ENCODE measurements at places on chromosomes 16 and 17.

- DNase-seq = no peak
Measured at GRCh38 chr17:54948380-54948779, 20.1 kb downstream of the COX11 start.

- no peak for DNase-seq
Measured at GRCh38 chr17:48541577-48542113, 3.3 kb downstream of the HOXB2 start.

DNA sequence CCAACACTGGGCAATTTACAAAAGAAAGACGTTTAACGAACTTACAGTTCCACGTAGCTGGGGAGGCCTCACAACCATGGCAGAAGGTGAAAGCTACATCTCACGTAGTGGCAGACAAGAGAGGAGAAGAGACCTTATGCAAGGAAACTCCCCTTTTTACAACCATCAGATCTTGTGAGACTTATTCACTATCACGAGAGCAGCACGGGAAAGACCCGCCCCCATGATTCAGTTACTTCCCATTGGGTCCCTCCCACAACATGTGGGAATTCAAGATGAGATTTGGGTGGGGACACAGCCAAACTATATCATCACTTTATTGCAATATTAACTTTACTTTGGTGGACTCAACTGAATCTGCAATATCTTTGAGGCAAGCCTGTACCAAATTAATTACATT is 11.9 kb upstream of the ENGASE start:
- DNase-seq = no peak

DNA sequence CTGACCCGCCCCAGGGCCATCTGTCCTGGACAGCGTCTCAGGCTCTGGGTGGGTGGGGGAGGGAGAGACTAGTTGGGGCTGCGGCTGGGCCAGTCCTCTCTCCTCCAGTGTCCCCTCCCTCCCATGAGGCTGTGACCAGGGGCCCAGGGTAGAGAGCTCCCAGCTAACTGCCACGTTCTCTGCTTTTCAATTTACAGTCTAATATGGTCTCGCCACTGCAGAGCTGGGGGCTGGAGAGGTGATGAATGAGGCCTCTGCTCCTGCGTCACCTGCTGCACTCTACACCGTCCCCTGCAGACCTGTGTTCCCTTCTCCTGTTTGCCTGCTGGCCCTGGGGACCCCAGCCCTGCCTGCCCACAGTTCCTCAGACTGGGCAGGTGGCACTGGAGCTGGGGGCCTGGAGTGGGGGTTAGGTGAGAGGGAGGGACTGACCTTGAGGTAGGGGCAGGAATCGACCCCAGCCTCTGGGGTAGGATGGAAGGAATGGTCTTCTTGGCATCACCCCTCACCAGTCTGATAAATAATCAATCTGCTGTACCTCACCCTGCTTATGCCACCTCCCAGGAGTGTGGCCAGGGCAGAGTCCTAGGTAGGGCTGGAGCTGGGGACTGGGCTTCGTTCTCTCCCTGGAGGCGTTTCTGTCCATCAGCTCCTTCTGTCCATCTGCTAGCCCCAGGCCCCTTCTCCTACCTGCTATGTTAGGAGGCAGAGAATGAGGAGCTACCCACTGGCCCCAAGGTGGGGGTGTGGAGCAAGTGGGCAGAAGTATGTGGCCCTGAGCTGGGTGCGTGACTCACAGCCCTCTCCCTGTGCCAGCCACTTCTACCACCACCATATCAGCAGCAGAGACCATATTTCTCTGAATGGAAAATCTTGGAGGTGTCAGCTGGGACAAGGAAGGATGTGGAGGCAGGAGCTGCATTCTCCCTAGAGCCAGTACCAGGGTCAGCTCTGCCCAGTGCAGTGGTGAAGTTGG is 12.9 kb downstream of the SEZ6 start:
- no peak for DNase-seq

DNA sequence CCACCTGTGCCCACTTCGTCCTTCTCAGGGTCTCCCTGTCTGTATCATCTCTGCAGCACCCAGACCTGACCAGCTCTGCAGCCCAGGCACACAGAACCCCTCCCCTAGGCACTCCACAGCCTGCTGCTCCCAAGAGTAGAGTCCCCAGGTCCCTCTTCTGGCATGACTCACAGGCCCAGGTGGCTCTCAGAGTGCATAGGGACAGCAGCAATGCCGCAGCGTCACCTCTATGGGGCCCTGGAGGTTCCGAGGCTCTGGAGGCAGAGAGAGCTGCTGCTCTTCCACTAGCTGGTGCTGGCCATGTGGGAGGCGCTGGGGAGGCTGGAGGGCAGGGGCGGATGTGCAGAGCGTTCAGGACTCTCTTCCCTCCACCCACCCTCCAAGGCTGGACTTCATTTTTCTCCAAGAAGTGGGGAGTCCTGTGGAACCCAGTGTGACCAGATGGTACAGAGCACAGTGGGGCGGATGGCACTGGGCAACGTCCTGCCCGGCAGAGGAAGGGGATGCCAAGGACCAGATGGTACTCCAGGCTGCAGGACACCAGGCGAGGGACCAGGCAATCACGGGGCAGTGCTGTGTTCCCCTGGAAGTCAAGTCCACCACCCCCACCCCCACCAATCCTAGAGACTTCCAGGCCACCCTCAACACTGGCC is 151.7 kb downstream of the RBFOX3 start:
- no peak for DNase-seq

DNA sequence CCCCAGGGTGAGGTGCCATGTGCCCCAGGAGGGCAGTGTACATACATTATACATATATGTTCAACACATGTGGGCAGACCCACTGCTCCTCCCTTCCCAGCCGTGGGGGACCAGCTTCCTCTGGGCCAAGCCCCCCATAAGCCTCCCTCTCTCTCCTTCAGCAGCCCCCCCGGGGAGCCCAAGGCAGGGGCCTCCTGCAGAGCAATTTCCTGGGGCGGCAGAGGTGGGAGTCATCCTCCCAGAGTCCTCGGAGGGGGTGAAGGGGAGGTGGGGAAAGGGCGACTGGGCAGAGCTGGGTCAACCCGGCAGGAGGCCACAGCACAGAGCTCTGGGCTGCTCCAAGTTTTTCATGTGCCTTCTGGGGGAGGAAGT is 235.1 kb downstream of the ZNF423 start:
- no peak for DNase-seq

- no peak for DNase-seq
Measured at GRCh38 chr17:15247891-15248529, 17.1 kb downstream of the PMP22 start.

DNA sequence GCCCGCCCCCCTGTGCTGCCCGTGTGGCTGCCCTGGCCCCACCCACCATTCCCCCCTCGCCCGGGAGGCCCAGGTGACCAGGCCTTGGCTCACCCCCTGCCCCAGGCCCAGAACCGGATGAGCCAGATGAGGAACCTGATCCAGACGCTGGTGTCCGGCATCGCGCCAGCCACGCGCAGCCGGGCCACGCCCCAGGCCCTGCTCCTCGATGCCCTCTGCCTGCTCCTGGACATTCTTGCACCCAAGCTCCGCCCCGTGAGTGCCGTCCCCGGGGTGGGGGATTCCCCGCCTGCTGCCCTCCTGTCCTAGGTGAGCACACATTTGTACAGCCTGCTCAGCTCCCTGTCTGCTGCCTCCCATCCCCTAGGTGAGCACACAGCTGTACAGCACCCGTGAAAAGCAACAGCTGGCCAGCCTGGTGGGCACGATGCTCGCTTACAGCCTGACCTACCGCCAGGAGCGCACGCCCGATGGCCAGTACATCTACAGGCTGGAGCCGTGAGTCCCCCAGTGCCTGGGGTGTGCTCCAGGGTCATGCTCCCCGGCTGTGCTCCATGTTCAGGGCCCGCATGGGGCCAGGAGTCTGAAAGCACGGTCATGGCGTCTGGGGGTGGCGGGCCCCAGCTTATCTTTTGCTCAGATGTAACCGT is 4.8 kb downstream of the GNG13 start:
- no peak for DNase-seq

GRCh38 chr17:6608321-6608720 is 32.2 kb downstream of the KIAA0753 start:
- no peak for DNase-seq

GRCh38 chr16:7361416-7362129 is 28.9 kb downstream of the RBFOX1 start:
- DNase-seq = no peak

- DNase-seq = peak; percentile 81
Measured at GRCh38 chr16:67928561-67929364, 2.9 kb downstream of the CTRL start.

DNA sequence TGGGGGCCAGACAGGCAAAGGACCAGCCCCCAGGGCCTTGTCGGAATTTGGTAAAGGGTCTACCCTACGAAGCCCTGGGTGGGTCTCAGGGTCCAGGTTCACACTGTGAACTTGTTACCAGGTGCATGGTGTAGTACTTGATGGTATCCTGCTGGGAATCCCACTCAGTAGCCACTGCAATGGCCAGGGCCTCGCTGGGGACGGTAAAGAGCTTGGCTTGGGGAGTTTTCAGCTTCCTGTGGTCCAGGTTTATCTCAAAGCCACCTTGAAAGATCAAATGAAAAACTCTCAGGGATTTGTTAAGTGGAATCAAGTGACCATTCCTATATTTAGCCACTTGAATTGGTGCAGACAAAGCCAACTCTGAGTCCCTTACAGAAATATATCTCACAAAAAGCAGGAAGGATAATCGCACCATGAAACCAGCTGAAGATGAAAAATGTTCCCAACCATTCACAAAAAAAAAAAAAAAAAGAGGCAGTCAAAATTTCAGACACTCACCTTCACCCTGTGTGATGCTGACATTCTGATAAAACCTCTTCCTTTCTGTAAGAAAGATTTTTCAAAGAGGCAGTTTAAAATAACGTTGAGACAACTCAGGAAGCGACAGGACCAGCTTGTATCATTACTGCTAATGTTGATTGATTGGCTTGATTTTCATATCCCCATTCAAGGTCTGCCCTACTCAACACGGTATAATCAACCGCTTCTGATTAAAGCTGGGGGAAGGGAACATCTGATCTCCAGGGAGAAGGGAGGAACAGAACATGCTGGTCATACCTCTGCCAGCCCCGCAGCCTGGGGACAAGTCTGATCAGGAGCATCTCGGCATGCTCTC is 10.6 kb downstream of the ATPAF2 start:
- no peak for DNase-seq

DNA sequence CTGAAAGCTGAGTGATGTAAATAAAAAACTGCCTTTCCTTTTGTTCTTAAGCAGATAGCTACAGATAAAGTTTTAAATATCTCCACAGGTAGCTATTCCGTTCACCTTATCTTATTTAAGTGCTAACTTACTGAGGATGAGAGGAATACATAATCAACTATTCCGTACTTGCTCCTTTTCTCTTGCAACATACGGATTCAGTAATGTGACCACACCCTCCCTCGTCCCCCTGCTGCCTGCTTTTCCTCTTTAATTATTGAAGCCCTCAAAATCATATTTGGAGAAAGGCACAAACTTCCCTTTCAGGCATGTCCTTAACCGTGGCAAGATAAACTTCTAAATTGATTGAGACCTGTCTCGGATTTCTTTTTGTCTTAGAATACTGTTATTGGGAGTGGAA is 101.4 kb downstream of the MAP2K4 start:
- DNase-seq = no peak

GRCh38 chr17:64491994-64492393 is 4.9 kb downstream of the POLG2 start:
- DNase-seq = no peak

GRCh38 chr16:22375117-22375962 is 921 bp upstream of the CDR2 start:
- no peak for DNase-seq

GRCh38 chr16:14302031-14302398 is 230.9 kb downstream of the MRTFB start:
- DNase-seq = peak; percentile 30

DNA sequence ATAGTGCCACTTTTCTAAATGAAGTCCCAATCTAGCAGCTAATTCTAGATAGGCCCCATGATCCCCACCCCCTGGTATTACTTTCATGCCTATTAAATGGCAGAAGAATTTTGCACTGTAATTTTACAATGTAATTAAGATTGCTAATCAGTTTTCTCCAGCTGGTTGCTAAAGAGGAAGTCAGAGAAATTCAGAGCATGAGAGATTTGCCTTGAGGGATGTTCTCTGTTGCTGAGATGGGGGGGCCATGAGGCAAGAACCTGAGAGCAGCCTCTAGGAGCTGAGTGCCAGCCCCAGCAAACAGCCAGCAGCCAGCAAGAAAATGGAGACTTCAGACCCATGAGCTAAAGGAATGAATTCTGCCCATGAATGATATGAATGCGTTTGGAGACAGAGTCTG is 38.9 kb downstream of the SHCBP1 start:
- DNase-seq = no peak

GRCh38 chr16:7650431-7650830 is 317.8 kb downstream of the RBFOX1 start:
- DNase-seq = no peak

GRCh38 chr16:1961651-1962067 is 2.3 kb downstream of the NDUFB10 start:
- DNase-seq = peak; percentile 67

DNA sequence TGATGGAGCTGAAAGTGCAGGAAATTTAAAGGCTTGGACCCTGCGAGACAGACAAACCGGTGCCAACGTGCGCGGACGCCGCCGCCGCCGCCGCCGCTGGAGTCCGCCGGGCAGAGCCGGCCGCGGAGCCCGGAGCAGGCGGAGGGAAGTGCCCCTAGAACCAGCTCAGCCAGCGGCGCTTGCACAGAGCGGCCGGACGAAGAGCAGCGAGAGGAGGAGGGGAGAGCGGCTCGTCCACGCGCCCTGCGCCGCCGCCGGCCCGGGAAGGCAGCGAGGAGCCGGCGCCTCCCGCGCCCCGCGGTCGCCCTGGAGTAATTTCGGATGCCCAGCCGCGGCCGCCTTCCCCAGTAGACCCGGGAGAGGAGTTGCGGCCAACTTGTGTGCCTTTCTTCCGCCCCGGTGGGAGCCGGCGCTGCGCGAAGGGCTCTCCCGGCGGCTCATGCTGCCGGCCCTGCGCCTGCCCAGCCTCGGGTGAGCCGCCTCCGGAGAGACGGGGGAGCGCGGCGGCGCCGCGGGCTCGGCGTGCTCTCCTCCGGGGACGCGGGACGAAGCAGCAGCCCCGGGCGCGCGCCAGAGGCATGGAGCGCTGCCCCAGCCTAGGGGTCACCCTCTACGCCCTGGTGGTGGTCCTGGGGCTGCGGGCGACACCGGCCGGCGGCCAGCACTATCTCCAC is at the start of gene NOG:
TSS of gene NOG (plus strand) at position 54 of the 674 bp plus-strand sequence. CDS start at position 579, 525 bp downstream.
- peak; percentile 76 for DNase-seq

DNA sequence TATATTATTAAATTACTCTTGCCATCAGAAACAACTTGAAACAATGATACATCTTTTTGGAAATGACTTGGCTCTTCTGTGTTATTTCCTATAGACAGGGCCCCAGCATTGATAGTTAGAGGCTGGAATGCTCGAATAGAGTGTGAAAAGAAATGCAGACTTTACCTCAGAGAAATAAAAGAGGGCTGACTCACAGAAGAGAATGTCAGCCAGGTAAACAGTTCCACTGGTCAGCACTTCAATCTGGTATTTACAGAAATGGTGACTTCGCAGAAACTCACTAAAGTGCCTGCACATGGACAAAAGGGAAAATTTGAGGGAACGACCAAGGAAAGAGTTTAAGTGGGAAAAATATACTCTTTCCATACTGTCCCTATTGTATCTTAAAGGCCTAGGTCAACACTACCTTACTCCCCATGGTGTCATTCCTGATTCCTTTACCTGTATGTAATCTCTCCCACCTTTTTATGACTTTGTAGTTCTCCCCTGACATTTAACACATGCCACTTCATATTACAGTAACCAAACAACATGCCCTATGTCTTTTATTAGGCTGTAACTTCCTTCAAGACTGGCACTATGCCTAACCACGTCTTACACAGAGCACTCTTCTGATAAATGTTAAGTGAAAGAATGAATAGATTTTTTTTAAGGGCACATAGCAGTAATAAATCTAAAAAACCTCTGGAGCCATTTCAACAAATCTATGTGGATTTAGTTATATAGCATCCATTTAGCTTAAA is 36.7 kb downstream of the AKAP10 start:
- DNase-seq = no peak
